ENCODE measurements at places on chromosomes 1 and 21.

DNA sequence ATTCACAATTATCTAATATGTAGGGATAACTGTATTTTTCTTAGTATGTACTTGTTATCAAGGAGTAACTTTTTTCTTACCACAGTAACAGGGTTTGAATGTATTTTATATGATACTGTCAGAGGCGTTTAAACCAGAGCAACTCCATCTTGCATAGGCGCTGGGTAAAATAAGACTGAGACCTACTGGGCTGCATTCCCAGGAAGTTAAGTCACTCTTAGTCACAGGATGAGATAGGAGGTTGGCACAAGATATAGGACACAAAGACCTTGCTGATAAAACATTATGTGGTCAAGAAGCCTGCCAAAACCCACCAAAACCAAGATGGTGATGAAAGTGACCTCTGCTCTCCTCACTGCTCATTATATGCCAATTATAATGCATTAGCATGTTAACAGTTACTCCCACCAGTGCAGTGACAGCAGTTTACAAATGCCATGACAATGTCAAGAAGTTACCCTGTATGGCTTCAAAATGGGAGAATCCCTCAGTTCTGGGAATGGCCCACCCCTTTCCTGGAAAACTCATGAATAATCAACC is 64.8 kb downstream of the RPE65 start:
- no peak for DNase-seq

DNA sequence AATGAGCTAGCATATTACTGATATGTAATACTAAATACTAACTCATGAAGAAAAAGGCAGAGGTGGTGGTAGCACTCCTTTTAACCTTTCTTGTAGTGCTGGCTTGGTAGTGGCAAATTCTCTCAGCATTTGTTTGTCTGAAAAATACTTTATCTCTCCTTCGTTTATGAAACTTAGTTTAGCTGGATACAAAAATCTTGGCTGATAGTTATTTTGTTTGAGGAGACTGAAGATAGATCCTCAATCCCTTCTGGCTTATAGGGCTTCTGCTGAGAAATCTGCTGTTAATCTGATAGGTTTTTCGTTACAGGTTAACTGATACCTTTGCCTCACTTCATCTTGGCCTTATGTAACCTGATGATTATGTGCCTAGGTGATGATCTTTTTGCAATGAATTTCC is 87.8 kb downstream of the LYPLAL1 start:
- DNase-seq = no peak

- no peak for DNase-seq
These were observed 46.3 kb downstream of the TESK2 start for GRCh38 chr1:45444609-45445131.

- no peak for DNase-seq
These were observed 495.6 kb upstream of the NEGR1 start for GRCh38 chr1:72777918-72778317.

DNA sequence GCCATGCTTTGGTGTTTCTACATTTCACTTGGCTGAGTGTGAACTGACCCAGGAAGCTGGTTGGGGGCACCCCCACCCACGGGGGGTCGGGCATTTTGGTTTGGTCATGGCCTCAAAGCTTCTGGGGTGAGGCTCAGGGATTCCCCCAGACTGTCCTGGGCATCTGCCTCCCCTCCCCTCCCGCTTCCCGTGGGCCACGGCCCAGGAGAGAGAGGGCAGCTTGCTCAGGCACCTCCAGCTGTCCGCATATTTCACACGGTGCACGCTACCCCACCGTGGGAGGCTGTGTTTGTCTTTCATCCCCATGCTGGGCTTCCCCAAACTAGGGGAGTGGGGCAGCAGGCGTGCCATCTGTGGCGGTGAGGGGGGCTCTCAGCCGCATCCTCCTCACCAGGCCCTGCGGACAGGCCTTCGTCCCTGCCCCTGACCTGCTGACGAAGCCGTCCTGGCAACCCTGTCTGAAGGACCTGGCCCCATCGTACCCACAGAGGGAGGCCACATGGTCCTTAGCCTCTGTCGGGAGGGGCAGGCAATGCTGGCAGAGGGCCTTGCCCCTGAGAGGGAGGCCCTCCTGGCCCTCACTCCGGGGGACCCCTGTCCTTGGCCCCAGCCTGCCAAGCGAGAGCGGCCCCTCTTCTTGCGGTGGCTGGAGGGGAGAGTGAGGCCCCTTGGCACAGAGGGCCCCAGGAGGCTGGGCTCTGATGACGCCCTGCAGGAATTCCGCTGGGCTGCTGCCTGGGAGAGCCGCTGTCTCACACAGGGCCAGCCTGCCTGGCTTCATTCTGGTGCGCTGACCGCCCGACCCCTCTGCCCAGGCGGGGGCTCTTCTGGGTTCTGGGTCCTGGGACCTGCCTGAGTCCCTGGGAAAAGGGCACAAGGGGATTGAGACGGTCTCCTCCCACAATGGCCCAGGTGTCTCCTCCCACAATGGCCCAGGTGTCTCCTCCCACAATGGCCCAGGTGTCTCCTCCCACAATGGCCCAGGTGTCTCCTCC is 22.1 kb downstream of the TP73 start:
- no peak for DNase-seq

- no peak for DNase-seq
These were observed 114.3 kb upstream of the ZNF678 start for GRCh38 chr1:227449051-227449450.

- no peak for DNase-seq
These were observed 58.5 kb downstream of the CDC7 start for GRCh38 chr1:91559046-91559750.

GRCh38 chr1:67582625-67583461 is 102.2 kb upstream of the GADD45A start:
- peak; percentile 24 for DNase-seq

- DNase-seq = no peak
These were observed 18.3 kb upstream of the MPL start for GRCh38 chr1:43319288-43319687.

DNA sequence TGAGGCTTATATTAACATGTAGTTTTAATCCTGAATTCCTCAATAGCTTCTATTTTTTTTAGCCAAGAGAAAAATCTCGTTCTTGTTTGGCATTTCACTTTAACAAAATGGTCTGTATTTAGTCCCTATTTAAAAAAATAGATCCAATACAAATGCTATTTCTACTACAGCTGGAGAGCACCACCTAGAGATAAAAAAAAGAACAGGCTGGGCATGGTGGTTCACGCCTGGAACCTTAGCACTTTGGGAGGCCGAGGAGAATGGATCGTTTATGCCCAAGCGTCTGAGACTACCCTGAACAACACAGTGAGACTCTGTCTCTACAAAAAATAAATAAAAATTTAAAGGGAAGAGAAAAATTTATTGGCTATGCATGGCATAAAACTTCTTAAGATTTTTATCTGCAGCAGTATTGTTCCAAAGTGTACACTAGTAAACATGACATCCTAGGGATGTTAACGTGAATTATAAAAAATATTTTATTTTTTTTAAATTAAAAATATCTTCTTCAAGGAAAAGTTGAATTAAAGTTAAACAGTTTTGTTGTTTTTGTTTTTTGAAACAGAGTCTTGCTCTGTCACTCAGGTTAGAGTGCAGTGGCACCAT is 4.4 kb downstream of the ST7L start:
- DNase-seq = peak; percentile 61

GRCh38 chr1:178151831-178152230 is 57.9 kb downstream of the RASAL2 start:
- no peak for DNase-seq

DNA sequence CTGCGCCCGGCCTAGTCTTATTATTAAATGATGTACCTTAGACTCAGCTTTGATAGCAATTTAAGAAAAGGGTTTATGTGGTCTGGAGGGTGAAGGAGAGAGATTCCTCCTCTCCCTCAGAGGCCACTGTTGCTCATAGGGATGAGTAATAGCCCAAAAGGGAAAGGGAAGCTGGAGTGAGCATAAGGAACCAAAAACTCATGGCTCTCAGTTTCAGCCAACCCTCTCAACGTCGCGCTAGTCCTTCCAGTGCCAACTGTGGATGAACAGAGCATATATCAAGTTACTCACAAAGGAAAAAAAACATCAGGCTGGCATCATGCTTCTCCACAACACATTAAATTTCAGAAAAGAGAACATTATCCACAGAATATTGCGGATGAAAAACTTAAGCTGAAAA is 8.3 kb upstream of the GPR89B start:
- no peak for DNase-seq

DNA sequence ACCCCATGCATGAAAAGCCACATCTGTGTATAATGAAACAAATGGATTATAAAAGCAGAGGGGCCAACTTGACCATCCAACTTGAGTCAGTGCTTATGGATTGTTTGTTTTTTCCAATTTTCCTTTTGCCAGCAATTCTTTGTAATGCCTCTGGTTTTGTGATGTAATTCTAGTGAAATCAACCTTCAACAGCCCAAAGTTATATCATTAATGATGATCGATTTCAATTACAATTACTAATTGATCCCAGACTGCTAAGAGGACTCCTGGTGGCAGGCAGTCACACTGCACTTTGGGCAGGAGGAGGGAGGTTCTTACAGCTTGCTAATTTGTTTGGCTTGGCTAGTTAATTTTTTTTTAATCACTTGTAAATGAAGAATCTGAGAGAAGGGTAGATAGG is 552.3 kb downstream of the NUF2 start:
- no peak for DNase-seq

- no peak for DNase-seq
These were observed 19.9 kb downstream of the MYOM3 start for GRCh38 chr1:24091971-24092482.
